GM12891 (cell line): ENCODE measurements at places on chromosomes 2 and 18.
A peak's percentile ranks its signal among the peaks of the same experiment; 100 is the strongest.

DNA sequence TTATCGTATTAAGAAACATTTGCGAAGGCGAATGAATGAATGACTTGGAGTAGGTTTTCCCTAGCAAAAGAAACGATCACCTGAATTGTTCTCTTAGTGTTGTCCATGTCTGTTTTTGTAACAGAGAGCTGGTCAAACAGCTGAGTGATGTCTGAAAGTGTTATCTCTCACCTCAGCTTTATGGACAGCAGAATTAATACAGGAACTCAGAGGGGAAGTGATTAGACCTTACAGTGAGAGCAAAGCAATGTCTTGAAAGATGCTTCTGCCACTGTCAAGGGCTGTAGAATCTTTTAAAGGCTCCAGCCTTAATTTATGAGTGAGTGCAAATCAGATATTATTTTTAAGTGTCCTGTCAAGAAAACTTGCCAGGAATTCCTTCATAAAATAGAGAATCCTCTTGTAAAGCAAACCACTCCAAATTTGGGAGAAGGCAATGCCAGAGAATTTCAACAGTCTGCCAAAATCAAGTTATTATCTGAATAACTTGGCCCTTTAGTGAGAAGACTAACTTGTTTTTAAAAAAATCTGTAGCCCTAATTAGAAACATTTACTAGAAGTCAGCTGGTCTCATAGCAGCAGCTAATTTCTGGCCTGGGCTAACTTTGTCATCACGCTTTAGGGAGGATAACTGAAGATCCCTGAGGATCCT, 60.7 kb downstream of the CDC42EP3 start:
- no peak for DNase-seq

DNA sequence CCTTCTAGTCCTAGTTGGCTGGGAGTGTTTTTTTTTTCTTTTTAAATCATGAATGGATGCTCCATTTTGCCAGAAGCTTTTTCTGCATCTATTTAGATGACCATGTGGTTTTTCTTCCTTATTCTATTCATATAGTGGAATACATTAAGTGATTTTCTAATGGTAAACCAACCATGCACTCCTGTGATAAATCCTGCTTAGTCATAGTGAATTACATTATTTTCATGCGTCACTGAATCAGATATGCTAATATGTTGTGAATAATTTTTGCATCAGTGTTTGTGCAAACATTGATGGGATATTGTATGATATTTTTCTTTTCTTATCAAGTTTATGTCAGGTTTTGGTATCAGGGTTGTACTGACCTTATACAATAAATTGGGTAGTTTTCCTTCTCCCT, 229.3 kb upstream of the REV1 start:
- no peak for DNase-seq

GRCh38 chr2:64210816-64211215, 66.6 kb upstream of the PELI1 start:
- no peak for DNase-seq

DNA sequence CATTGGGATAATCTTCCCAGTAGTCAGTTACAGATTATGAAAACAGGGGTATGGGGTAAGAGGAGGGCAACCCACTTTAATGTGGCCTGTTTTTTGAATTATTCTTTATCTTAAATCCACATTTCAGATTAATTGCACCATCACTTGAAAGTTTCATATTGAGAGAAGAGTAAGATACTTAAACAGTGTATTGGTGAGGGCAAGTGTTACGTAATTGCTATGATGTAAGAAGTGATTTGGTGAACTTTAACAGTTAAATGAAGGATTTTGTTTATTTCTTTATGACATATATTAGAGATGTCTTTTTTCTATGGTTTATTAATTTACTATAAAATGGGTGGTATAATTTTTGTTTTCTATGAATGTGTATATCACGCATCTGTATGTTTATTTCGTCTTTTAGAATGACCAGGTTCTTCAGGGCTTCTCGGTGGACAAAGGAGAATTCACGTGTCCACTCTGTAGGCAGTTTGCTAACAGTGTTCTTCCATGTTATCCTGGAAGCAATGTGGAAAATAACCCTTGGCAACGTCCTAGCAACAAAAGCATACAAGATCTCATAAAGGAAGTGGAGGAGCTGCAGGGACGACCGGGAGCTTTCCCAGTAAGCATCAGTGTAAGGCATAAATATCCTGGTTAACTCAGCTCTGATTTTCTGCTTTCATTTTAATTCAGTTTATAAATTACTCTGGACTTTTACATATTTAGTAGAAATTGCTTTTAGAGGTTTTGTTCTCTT, 171.2 kb upstream of the MYO3B start:
- no peak for DNase-seq

GRCh38 chr2:233111427-233111826, 51.3 kb downstream of the INPP5D start:
- no peak for DNase-seq

DNA sequence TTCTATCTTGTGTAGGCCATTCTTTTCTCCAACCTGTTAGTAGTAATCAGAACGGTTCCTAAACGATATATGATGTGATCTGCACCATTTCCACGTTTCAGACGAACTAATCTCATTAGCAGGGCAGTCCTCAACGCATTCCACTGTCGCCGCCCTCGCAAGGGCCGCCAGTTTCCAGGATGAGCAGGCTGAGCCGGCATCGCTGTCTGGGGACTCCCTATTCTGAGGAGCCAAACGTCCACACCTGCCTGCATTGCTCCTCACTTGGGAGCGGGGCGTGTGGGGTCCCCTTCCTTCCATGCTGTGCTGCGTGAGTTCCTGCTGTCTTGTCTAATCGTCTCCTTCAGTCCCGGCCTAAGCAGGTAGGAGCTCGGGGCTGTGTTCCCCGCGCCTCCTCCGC, 76.6 kb downstream of the PSMG2 start:
- DNase-seq, result no peak

DNA sequence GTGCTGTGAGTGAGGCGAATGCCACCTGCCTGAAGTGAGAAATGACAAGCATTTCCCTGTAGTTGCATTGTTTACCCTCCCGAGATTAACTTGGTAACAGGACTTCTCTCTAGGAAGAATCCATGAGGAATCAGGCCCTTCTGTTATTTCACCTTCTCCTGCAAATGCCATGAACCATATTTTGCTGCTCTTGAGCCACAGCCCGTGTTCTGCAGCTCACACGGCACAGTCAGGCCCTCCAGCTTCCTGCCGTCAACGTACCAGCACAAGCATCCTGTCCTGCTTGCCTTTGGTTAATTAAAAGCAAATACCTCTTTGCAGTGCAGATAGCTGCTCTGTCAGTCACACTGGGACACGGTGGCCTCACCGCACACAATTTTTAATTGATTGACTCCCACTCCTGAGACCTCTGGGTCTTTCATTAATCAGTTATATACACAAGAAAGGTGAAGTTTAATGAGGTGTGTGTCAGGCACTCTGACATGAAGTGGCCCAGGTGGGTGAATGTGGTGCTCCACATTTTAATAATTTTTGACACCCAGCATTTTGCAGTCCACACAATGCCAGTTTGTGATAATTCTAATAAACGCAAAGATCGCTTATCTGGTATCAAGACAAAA, 95.3 kb upstream of the ASB18 start:
- DNase-seq, result no peak

- DNase-seq, result no peak
Measured at GRCh38 chr2:23128684-23129292, 256.2 kb upstream of the KLHL29 start.

- no peak for DNase-seq
Measured at GRCh38 chr18:74146756-74147155, 878 bp downstream of the FBXO15 start.

GRCh38 chr2:203858176-203858575, 9.4 kb upstream of the CTLA4 start:
- DNase-seq, result no peak

- DNase-seq, result no peak
Measured at GRCh38 chr2:193738892-193739291, 1544.2 kb upstream of the TMEFF2 start.

DNA sequence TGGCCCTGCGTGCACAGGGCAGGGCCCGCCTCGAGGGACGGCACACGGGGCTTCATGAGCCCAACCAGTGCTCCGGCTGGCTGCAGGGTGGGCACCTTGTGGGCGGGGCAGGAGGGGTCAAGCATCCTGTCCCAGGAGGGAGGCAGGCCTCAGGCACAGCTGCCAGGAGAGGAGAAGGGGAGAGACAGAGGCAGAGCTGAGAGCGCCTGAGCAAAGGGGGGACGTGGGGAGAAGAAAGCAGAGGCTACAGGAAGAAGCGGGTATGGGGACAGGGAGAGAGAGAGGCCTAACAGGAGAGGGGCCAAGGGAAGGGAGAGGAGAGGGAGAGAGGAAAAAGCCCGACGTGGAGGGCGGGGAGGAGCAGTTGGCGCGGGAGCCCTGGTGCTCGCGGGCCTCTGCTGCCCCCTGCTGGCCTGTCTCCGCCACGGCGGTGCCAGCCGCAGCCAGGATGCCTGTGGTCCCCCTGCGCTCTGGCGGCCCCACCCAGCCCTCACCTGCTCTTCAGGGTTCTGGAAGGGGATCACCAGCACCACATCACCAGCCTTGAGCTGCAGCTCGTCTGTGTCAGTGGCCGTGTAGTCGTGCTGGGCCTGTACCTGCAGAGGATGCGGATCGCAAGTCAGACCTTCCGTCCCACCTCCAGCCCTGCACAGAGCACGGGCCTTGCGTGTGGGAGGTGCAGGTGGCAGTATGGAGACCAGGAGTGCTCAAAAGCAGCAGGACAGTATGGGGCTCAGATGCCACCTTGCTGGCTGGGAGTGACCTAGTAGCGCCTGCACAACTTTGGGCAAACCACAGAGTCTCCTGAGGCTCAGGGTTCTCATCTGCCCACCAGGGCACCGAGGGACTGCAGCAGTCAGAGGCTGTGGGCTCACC, 56.8 kb downstream of the BIN1 start:
- peak; percentile 97 for DNase-seq

- no peak for DNase-seq
Measured at GRCh38 chr2:159090514-159091201, 122.2 kb downstream of the TANC1 start.

- no peak for DNase-seq
Measured at GRCh38 chr2:29053223-29053622, 21.1 kb downstream of the PCARE start.

DNA sequence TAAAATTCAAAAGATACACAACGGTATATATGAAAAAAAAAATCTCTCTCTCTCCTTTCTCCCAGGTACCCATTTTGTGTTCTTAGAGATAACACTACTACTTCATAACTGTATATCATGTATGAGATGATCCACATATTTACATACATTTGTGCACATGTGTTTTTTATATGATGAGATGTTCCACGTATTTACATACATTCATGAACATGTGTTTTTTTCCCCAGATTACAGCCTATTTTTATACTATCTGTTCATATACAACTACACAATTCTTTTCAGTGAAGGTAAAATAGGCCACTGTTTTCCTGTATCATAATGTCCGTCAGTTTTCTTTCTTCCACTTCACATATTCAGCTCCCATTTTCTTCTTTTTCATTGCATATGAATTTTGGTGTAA, 808.9 kb downstream of the LRRTM4 start:
- no peak for DNase-seq

DNA sequence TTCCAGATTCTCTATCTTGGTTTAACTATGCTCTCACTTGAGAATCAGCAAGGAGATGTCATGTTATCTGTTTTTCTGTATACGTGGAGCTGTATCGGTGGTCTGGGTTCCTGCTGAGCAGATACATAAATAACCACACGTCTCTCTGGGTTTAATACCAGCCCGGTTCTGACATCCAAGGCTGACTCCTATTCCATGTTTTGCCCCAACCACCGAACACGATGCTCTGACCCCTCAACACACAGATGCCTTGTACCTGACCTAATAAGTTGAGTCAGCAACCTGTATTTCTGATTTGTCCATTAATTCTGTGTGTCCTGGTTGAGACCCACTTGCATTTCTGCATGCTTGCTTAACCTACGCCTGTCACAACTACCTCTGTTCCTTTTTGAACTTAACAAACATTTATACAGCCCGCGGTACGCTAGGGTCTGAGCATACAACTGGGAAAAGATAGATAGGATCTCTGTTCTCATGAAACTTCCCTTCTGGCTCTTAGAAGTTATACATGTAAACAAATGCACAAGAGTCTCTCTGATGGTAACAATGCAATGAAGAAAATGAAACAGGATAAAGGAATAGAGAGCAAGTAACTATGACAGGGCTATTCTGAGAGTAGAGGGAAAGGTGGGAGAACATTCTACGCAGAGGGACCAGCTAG, 480.4 kb downstream of the PARD3B start:
- DNase-seq, result no peak

- peak; percentile 22 for DNase-seq
Measured at GRCh38 chr18:35376393-35376741, 770 bp downstream of the ZNF396 start.

- no peak for DNase-seq
Measured at GRCh38 chr2:8725838-8726237, 44.0 kb downstream of the ID2 start.

DNA sequence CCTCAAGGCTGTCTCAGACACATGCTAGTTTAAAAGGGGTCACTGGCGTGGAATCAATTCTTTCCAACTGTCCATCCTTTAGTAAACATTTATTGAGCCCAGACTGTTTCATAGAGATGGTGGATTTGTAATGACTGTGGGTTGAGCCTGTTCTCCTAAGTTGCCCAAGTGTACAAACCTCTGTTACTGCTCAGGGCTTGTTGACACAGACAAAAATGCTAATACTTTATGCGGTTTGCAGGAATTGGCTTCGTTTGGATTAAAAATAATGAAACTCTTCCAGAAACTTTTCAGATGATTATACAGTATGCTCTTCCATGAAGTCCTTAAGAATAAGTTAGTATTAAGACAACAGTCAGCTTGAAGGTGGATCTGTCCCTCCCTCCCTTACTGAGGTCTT, 83.6 kb upstream of the MGAT5 start:
- no peak for DNase-seq
